ENCODE measurements at places on chromosomes 2 and 18.

DNA sequence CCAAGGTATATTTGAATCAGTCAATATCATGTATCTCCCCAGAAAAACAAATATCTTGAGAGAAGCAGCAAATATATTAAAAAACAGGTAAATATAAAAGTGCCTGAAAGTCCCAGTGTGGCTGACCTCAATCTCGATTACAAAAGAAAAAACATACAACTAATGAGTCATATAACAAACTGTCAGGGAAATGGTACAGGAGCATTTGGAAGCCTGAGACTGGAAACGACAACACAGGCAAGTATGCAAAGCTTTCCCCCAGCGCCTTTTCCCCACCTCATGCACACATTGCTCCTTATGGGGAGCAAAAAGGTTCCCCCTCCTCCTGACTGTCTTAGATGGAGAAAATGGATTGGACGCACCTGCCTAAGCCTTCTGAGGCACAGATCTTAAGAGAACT lies 230.7 kb downstream of the TMX3 start:
- no peak for DNase-seq

- no peak for DNase-seq
These were observed 166.6 kb upstream of the NCKAP5 start for GRCh38 chr2:133734716-133735495.

DNA sequence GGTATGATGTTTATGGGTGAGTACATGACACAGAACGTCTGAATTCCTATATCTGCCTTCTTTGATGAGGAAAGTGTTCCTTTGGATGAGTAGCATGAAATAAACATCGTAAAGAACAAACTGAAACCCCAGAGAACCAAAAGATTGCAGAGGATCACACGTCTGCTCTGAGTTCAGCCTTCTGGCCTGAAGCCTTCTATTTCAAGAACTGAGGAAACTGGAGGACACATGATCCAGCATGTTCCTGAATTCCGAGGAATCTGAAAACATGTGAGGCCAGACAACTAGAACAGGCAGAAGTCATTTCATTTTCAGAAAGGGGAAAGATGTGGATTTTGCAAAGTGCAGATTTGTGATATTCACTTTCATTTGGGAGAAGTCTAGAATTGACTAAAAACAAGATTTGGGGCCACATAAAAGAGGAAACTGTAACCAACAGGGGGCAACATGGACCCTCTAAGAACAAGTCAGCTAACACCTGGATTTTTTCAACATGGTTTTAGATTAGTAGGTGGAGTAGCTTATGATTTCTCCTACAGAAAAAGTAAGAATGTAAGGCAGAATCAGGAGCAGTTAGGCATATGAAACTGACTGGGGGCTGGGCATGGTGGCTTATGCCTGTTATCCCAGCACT lies 8.3 kb downstream of the SULT6B1 start:
- DNase-seq: no peak

DNA sequence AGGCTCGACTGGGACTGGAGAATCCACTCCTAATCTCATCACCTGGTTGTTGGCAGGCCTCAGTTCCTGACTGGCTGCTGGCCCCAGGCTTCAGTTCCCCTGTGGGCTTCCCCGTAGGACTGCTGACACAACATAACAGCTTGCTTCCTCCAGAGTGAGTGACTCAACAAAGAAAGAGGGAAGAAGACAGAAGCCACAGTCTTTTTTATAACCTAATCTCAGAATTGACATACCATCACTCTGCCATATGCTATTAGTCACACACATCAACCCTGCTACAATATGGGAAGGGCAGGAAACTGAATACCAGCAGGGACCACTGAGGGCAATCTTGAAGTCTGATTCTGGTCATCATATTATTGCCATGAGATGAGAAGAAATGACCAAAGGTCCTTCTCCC lies 76.8 kb upstream of the SLC14A2 start:
- DNase-seq: no peak

- DNase-seq: no peak
These were observed 102.4 kb downstream of the ASB1 start for GRCh38 chr2:238528953-238529781.

Data from stimulated activated CD8-positive, alpha-beta memory T cell treated with anti-CD3 and anti-CD28 coated beads, Interleukin-4, amount 100 ng/mL, for 4 hours (primary cell).